NCI-H1417 (cell line): ENCODE measurements at places on chromosomes 6 and 20.
A peak's percentile ranks its signal among the peaks of the same experiment; 100 is the strongest.

- no peak for DNase-seq
Observed at GRCh38 chr6:152745509-152746171, 5.0 kb upstream of the VIP start.

DNA sequence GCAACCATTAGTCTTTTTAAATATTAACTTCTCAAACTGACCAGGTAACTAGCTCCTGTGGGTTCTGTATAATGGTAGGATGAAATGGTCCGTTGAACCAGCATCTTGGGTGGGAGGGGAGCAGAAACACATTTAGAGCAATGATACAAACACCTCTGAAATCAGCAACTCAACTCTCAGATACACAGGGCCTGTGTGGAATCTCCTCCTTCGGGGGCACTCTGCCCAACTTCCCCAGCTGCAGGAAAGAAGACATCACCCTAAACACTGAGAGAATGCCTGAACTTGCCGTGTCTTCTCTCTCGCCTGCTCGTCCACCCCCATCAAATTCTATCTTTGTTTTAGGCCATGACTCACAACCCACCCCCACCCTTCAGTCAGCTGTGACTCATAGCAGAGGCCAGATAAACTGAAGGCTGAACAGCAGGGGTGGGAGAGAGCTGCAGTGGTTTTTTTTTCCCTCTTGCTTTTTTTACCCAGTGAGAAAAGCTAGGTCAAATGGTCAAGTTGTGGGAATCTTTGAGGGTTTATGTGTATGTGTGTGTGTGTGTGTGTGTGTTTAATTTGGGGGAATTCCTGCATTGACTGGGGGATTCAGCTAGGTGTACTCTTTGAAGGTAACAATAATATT lies 593.4 kb upstream of the JAG1 start:
- DNase-seq, result no peak

- DNase-seq, result no peak
Observed at GRCh38 chr20:1803061-1803931, 91.9 kb upstream of the SIRPA start.

GRCh38 chr20:47665221-47665991 lies 119.9 kb downstream of the SULF2 start:
- DNase-seq, result no peak

- no peak for DNase-seq
Observed at GRCh38 chr6:34310817-34311216, 62.0 kb upstream of the SMIM29 start.

- DNase-seq, result no peak
Observed at GRCh38 chr6:96990989-96991388, 66.5 kb downstream of the KLHL32 start.

- DNase-seq, result no peak
Observed at GRCh38 chr6:151760486-151760885, 47.0 kb upstream of the ESR1 start.

GRCh38 chr6:89525786-89526562 lies 93.0 kb downstream of the ANKRD6 start:
- DNase-seq, result no peak

GRCh38 chr20:64161356-64162238 lies 2.7 kb upstream of the MYT1 start:
- DNase-seq, result peak; percentile 72
